Activated CD8-positive, alpha-beta memory T cell treated with anti-CD3 and anti-CD28 coated beads for 1 hour (primary cell): ENCODE measurements at places on chromosomes 3 and 15.

DNA sequence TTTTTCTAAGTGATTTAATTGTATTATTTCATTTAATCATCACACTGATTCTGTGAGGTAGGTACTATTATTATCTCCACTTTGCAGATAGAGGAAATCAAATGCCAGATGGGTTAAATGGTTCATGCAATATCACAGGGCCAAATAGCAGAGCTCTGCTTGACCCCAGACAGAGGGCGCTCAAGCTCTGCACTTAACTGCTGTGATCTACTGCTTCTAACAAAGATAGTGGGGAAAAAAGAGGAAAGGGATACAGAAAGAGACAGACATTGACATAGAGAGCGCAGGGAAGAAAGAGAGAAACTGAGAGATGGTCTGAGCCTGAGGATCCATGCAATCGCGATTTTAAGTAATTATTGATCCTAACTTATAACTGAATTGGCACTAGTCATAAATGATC is 279.1 kb upstream of the THRB start:
- DNase-seq = no peak

DNA sequence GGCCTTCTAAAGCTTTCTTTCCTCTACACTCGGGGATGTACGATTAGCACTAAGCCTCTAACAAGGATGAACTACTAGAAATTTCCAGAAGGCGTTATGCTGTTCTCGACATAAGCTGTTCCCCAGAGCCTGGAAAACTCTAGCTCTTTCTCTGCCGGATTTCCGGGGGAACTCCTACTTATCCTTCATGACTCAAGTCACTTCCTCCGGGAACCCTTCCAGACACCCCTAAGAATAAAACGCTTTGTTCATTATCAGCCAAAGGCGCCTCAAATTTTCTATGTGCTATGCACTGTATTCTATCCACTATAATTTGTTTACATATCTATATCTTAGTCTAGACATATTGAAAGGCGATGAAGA is 455 bp upstream of the SNAP23 start:
- no peak for DNase-seq

- no peak for DNase-seq
Observed at GRCh38 chr3:38473229-38473628, 19.5 kb downstream of the ACVR2B start.

DNA sequence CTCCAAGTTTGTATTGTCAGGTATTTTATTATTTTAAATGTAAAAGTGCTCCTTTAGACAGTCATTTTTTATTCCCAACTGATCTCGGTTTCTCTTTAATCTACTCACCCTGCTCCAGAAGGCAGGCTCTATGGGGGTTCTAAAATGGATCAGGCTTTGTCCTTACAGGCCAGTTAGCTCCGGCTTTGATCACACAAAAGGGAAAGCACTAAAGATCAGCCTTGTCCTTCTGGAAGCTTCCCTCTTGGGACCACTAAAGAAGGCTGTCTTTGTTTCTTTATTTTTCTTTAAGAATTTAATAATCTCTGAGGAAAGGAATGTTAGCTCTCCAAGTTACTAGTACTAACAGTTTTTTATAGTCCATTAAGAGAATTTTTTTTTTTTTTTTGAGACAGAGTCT is 560.5 kb upstream of the ZNF717 start:
- no peak for DNase-seq

DNA sequence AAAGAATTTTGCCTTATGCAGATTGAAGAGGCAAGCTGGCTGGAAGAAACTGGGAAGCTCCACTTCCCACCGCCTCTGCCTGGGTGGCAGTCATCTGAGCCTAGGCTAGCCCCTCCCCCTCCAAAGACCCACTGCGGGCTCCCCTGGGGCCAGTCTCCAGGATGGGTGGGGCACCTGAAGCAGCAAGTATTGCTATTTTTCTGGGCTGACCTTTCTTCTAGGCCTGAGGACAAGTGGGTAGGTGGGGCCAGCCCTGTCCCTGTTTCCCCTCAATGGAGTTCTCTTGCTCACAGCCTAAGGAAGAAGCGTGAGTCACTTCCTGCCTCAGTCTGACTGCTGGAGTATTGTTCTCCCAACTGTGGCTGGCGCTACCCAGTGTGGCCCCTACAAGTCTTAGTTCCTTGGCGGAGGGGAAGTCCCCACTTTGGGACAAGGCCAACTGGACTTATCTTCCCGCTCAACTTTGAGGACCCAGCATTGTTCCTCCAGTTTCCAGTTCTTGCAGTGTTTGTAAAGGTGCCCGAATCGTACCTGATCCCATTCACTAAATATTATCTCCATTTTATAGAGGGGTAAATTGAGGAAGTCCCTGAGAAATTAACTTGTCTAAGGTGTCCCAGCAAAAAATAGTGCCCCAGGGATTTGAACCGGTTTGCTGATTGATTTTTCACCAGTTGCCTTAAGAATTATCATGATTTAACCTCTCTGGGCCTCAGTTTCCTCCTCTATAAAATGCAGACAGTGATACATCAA is 1.4 kb downstream of the FURIN start:
- DNase-seq = no peak

DNA sequence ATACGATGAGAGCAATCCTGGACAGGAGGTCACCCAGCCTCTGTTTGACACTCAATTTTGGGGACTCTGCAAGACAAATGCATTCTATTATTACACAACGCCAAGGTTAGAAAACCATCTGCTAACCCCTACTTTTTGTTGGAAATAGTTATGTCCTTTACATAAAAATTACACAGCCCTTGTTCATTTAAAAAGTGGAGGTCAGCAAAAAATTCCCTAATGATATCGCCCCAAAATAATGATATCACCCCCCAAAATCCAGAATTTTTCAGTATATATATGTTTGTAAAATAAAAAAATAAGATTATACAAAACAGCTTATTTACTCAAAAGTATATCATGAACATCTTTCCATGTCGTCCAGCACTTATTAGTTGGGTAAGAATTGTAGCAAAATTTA is 11.4 kb downstream of the ROPN1 start:
- DNase-seq = no peak

- DNase-seq = no peak
Observed at GRCh38 chr15:57298204-57298603, 78.1 kb upstream of the CGNL1 start.

DNA sequence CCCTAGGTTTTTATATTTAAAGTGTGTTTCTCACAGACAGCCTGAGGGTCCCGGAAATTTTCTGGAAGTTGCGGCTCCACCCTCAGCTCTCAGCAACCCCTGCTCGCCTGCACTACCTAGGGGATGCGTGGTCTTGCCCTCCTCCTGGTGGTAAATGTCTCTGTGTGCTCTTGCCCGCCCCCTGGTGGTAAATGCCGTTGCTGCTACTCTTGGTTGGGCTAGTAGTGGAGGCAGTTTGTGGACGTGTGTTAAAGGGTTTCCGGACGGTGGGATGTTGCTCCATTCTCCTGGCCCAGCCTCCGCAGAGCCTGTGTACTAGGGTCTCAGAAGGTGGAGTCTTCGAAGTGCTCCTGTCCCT is 27.4 kb downstream of the STOML1 start:
- peak; percentile 62 for DNase-seq

- DNase-seq = no peak
Observed at GRCh38 chr3:21573291-21573690, 177.7 kb downstream of the ZNF385D start.

DNA sequence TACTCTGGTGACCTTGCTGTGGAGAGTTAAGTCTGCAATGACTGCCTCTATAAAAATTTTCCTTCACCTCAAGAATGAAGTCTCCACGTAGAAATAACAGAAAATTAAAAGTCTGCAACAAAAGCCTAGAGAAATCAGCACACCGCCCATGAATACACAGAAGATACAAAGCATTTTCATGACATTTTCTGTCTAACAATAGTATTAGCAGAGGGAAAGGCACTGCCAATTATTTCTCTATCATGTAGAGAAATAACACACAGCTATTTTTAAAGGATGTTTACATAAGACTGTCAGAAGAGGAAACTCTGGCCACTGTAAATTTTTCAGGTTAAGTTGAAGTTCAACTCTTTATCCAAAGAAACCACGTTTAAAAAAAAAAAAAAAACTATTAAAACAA is 80.8 kb downstream of the GSK3B start:
- no peak for DNase-seq

DNA sequence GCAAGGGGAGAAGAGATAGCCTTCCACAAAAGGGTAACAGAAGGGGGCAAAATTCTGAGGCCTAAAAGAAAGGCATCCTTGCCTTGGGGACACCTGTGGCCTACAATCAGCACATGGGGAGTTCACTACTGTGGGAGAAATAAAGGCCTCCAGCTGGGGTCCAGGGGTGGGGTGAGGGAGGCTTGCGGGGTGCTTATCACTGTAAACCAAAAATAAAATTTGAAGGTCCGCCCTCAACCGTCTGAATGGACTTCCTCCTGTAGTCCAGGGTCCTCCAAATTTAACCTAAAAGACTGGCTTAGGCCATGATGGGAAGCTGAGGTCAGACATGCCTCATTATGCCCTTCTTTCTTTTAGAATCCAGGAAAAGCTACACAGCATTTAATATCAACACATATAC is 2.1 kb upstream of the POLR2M start:
- DNase-seq = no peak

DNA sequence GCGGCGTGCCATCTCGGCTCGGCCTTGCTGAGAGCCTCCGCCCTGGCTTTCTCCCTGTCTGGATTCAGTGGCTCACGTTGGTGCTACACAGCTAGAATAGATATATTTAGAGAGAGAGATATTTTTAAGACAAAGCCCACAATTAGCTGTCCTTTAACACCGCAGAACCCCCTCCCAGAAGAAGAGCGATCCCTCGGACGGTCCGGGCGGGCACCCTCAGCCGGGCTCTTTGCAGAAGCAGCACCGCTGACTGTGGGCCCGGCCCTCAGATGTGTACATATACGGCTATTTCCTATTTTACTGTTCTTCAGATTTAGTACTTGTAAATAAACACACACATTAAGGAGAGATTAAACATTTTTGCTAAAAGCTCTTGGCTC is 54.1 kb downstream of the PLXNA1 start:
- no peak for DNase-seq

DNA sequence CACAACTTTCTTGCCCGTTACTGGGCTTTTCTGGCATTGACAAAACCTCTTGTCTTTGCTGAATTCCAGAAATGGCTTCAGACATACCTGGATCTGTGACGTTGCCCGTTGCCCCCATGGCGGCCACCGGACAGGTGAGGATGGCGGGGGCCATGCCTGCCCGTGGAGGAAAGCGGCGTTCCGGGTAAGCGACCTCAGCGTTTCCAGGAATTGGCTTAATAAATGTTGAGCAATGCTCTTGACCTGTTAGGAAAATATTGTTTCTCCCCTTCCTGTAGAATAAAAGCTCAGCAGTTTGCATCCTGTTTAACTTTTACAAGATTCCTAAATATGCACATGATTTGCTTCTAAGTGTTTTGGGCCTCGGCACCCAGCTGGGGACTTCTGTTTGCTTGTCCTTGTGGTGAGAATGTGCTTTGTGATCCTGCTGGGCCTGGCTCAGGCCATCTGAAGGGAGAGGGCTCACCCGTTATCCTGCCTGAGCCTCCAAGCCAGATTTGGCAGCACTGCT is 46.7 kb downstream of the ARNT2 start:
- no peak for DNase-seq

DNA sequence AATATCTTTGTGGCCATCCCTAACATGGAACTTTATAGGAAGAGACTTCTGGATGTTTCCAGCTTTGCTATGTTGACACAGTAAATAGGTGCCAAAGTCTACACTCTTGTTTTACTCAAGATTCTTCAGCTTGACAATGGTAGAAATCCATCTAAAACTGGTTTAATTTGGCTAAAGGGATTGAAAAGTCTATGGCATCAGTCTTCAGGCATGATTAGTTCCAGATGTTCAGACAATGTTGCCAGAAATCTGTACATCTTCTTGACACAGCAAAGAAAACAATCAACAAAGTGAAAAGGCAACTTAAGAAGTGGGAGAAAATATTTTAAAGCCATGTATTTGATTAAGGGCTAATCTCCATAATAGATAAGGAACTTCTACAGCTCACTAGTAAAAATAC is 130.5 kb downstream of the LRRC3B start:
- DNase-seq = no peak

GRCh38 chr15:72604794-72605193 is 49.7 kb upstream of the GOLGA6B start:
- no peak for DNase-seq

DNA sequence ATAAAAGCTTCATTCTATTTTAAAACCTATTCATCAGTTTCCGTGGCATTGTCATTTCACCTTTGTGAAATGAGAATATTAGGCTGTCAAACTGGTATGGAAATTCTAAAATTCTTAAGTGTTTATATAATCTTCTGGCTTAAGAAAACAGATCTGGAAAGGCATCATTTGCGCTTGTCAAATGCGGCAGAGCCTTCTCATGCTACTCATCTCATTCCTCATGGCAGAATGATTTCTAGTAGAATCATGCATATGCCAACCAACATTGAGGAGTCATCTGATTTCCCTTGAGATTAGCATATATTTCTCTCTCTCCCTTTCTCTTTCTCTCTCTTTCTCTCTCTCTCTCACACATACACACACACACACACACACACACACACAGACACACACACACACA is 48.8 kb downstream of the STRIT1 start:
- no peak for DNase-seq

- DNase-seq = no peak
Observed at GRCh38 chr3:13008155-13008995, 64.9 kb downstream of the IQSEC1 start.

DNA sequence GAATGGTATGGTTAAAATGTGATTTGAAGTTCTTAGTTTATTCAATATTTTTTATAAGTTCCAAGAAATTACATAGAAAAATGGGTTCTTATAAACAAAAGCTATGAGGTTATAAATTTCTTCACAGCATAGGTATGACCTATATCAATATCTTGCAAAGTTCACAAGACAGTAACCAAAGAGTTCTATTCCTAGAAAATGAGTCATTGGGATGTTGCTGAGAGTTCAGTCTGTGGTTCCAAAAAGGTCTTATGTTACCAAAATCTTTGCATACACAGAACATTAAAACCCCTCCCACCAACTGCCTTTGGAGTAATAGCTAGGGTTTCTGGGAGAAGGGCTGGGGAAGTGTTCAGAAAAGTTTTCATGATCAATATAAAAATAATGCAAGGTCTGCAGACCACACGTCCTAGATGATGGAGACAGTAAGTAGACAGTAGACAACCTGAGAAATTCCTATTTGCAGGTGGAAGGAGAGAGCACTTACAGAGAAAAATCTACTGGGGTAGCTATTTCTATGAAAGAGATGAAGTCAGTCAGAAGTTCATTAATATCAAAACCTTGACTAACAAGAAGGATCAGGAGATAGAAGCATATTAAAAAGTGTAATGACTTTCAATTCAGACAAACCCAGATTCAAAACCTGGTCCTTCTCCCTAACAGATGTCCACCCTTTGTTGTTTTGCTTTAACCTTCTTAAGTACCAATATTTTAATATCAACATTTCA is 279.3 kb downstream of the KCNH8 start:
- no peak for DNase-seq
